ENCODE measurements at places on chromosomes 4 and X.

- no peak for DNase-seq
Observed at GRCh38 chr4:153326513-153326912, 18.0 kb upstream of the MND1 start.

- DNase-seq = no peak
Observed at GRCh38 chr4:171376724-171377123, 436.5 kb upstream of the GALNTL6 start.

GRCh38 chr4:122764821-122765215 is 32.3 kb downstream of the BBS12 start:
- DNase-seq = no peak

DNA sequence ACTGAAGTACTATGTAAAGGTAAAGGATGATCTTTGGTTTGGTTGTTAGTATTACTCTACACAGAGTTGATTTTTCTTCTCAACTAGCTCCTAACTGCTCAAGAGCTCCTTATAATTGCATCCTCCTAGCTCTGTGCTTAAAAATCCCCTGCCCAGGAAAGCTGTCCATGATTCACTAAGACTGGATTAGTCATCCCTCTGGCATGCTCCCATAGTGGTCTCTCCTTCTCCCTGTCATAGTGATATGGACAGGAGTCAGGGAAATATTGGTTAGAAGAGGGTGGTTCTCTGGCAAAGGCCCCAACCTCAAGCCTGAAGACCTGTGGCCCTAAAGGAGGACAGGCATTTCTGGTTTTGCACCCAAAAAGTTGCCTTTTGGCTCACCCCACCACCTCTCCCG is 242.3 kb upstream of the KCNIP4 start:
- no peak for DNase-seq

DNA sequence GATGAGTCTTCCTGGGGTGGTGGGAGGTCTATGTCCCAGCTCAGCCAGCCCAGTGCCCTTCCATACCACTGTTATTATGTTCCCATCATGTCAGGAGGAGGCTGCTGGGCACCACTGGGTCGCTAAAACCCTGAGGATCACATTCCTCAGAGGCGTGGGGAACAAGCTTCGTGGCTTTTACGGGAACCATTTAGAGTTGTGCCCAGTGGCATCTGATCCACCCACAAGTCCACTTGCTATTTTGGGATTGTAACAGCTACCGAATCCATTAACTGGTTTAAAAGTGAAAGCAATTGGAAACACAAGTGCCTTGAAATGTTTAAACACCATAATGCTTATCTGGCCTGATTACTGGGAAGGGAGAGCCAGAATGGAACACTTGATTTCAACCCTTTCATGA is 13.1 kb upstream of the CCKAR start:
- no peak for DNase-seq

DNA sequence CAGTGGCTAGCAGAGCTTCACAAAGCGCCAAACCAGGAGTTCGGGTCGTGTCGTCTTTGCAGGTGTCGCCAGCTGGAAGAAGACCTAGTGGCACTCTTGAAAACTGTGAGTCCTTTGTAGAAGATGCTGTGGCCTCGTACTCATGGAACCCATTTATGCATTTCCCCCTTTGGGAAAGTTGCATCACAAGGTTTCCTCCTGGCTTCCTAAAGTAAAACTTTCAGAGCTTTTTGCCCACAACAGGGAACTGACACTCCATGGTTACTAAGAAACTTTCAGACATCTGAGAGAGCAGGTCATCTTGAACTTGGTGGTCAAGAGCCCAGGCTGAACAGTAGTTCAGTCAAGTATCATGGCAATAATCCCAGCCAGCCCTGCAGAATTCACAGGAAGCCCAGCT is 15.9 kb upstream of the NOCT start:
- no peak for DNase-seq

- DNase-seq = no peak
Observed at GRCh38 chr4:88697141-88697540, 488 bp downstream of the NAP1L5 start.

DNA sequence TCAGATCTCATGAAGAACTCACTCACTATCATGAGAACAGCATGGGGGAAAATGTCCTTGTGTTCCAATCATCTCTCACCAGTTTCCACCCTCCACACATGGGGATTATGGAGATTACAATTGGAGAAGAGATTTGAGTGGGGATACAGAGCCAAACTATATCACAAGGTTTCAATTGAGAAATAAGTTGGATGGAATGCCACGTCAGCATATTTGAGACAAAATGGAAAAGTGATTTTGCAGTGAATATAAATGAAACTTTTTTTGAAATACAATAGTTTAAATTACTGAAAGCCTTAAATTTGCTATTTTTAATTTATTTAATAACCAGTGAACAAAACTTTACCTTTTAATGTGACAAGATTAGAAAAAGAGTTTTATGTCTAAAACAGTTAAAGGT is 494.1 kb downstream of the PRR32 start:
- DNase-seq = no peak

GRCh38 chr4:27714073-27714472 is 853.4 kb downstream of the STIM2 start:
- DNase-seq = no peak

GRCh38 chr4:173318240-173318639 is 15.9 kb downstream of the HMGB2 start:
- DNase-seq = no peak

DNA sequence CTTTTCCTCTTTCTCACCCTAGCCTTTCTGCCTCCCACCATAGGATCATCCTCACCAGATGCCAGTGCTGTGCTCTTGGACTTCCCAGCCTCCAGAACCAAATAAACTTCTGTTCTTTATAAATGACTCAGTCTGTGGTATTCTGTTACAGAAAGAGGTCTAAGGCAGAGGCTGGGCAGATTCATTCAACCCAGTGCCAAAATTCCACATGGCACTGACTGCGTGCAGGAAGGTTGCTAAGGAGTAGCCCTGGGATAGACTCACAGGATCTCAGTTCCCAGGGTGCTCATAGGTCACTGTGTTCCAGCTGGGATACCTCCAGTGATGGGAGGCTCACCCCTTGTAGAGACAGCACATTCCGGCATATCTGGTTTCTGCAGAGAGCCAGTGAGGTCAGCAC is 22.0 kb downstream of the SORCS2 start:
- DNase-seq = no peak

GRCh38 chr4:15515106-15515505 is 45.4 kb downstream of the CC2D2A start:
- no peak for DNase-seq

DNA sequence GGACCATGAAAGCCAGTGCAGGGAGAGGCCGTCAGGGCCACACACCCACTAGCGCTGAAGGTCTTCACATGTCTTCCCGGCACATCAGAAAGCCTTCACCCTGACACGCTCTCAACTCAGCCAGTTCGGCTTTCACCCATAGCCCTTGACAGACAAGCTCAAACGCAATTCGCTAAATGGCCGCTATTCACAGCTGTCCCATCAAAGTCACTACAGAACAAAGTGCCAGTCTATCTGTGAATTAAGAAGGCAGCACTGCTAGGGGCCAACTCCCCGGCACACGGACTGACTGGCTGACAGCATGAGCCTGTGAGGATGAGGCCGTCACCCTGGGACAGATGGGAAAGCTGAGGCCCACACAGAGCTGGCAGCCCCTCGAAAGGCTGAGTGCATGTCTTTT is 45.7 kb downstream of the ACOX3 start:
- DNase-seq = no peak

- DNase-seq = no peak
Observed at GRCh38 chrX:120514236-120514635, 45.1 kb upstream of the LAMP2 start.

- no peak for DNase-seq
Observed at GRCh38 chr4:142480244-142480643, 365.9 kb downstream of the INPP4B start.

DNA sequence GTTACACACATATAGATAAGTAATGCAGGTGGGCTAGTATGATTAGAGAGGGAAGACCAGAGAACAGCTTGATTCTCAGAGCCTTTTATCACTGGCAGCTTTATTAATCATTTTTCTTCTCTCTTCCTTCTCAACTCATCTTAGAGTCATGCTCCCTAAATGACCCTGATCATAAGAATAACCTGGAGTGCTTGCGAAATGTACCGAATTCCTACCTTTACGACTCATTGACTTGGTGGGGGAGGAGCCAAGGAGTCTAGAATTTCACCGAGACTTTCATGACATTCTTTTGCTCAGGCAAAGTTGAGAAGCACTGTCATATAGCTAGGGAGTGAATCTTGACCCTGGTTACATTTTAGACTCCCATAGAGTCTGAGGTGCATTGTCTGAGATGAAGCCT is 298.9 kb upstream of the PUDP start:
- no peak for DNase-seq

- no peak for DNase-seq
Observed at GRCh38 chr4:56752985-56753384, 68.5 kb downstream of the SPINK2 start.

DNA sequence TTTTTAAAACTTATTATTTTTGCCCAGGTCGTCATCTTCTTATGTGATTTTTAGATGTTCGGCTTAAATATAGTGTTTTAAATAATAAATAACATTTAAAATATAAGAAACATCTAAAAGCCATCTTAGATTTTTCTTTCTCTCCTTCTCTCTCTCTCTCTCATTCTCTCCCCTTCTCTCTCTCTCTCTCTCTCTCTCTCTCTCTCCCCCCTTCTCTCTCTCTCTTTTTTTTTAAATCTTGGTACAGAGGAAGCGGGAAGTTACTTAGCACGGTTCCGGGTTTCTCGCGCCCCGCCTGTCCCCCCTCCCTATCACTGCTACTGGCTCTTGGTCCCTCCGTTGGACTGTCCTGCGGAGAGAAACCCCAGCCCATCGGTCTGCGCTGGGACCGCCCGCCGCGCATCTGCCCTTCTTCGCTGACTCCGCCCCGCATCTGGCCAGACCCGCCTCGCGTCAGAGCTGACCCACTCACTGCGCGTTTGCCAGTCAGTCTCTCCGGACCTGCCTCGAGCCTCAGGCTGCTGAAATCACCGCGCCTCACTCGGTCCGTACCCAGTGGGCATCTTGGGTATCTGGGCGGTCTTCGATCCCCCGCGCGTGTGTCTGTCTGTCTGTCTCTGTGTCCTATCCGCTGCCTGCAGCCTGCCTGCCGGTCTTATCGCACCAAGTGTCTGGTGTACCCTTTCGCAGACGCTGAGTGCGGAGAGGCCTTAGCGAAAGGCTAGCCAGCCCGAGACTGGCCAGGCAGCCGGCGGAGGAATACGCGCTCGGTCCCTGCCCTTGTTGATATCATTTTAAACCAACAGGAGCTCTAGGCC is at the start of gene PABPC5:
Gene PABPC5, plus strand, starts transcription at position 489 of the 818 bp plus-strand sequence. CDS start 739 bp downstream, outside the sequence.
- DNase-seq = no peak
